ENCODE measurements at places on chromosomes 16 and 17.
A peak's percentile ranks its signal among the peaks of the same experiment; 100 is the strongest.

- no peaks in the 10 kb centered on the region for H3K27me3 ChIP-seq
- H3K36me3 ChIP-seq: no peaks in the 10 kb centered on the region
- no peak overlapping the region for H3K4me3 ChIP-seq
- H3K4me1 ChIP-seq: peaks cover 10% of the 10 kb centered on the region
- no peak for DNase-seq
Observed at GRCh38 chr16:67683767-67684166, 17.2 kb downstream of the C16orf86 start.

DNA sequence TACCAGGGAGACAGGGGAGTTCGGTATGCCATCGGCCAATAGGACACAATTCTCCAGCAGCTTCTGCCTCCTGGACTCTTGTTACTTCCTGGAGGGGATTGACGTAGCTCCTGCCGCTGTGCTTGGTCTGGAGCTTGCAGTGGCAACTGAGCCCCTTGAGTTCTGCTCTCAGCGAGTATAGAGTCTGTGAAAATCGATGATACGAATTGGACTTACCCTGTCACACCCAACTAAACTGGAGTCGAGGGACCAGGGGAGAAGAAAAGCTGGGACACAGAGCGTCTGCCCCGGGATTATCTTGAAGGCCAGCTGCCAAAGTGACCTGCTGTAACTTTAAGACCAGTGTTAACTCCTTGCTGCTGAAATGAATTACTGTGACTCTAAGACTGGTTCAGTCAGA, 22.2 kb downstream of the SEC14L1 start:
- H3K36me3 ChIP-seq: no peaks in the 10 kb centered on the region
- H3K27me3 ChIP-seq: no peaks in the 10 kb centered on the region

DNA sequence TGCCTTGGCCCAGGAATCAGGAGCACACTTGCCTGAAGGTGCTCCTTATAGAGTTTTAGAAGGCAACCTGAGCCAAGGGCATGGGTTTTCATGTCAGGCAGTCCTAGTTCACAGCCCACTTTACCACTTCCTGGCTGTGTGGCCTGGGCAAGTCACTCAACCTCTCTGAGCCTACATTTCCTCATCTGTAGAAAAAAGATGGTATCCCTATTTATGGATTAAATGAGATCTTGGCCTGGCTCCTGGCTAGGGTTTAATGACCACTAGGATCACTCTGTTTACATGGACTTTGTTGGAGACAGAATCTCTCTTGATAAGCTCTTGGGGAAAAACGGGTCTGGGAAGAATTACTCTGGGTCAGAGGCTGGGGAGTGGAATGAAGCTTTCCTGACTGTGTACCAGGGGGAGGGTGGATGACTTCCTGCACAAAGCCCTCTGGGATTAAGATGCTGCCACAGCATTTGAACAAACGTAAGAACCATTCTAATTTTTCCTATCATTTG, 2.3 kb downstream of the MT2A start:
- H3K27me3 ChIP-seq: no peaks in the 10 kb centered on the region
- no peak for DNase-seq
- no peaks in the 10 kb centered on the region for H3K36me3 ChIP-seq
- H3K4me1 ChIP-seq: peaks cover 36% of the 10 kb centered on the region
- peak overlapping the region; percentile 72 for H3K4me3 ChIP-seq
- H3K27ac ChIP-seq: peak overlapping the region; percentile 82

GRCh38 chr16:23557779-23558702, 514 bp downstream of the UBFD1 start:
- H3K27ac ChIP-seq: peak overlapping the region; percentile 80
- H3K4me3 ChIP-seq: peak overlapping the region; percentile 78
- H3K27me3 ChIP-seq: no peaks in the 10 kb centered on the region
- DNase-seq: no peak
- H3K4me1 ChIP-seq: peaks cover 13% of the 10 kb centered on the region
- peaks cover 15% of the 10 kb centered on the region for H3K36me3 ChIP-seq

DNA sequence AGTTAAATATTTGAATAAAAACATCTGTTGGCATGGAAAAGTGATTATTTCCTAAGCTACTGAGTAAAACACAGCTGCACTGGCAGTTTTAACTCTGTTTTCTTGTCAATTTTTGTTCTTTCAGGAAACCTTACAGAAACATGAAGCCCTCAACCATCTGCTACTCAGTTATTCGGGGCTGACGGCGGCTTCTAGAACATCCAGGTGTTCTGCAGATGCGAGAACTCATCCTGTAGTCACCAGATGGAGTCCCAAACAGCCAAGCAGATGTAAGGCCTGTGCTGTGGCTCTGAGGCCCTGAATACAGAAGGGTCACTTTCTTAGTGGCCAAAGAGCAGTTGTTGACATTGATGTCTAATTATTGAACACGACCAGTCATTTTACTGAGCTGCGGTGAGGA, 15.5 kb downstream of the ARSG start:
- no peak overlapping the region for H3K4me3 ChIP-seq
- no peaks in the 10 kb centered on the region for H3K36me3 ChIP-seq
- H3K4me1 ChIP-seq: peaks cover 6% of the 10 kb centered on the region
- no peak for DNase-seq

- H3K4me3 ChIP-seq: peak overlapping the region; percentile 69
- H3K27ac ChIP-seq: no peak overlapping the region
Observed at GRCh38 chr17:5468075-5468473, 708 bp downstream of the DHX33 start.

GRCh38 chr17:76753061-76753961, 15.4 kb downstream of the MFSD11 start:
- H3K36me3 ChIP-seq: peaks cover 6% of the 10 kb centered on the region
- DNase-seq: no peak
- no peaks in the 10 kb centered on the region for H3K27me3 ChIP-seq
- H3K27ac ChIP-seq: peak overlapping the region; percentile 80
- peak overlapping the region; percentile 50 for H3K4me3 ChIP-seq

GRCh38 chr16:19169082-19169639, 1.1 kb downstream of the SYT17 start:
- no peaks in the 10 kb centered on the region for H3K36me3 ChIP-seq
- no peaks in the 10 kb centered on the region for H3K27me3 ChIP-seq
- no peak overlapping the region for H3K27ac ChIP-seq
- DNase-seq: no peak

DNA sequence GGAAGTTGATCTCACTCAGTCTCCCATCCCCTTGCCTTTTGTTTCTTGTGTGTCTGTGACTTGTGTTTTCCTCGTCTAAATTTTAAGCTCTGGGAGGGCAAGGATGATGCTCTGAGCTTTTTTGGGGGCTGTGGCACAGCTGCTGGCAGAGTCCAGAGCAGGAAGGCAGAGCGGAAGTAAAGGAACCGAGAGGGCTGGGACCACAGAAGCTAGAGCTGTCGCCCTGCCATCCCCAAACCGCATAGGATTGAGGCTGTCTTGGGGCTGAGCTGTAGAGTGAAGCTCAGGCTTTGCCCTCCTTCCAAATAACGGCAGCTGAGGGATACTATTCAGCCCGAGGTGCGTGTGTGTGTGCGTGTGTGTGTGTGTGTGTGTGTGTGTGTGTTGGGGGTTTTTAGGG, 3.8 kb upstream of the DNAH2 start:
- H3K27me3 ChIP-seq: peaks cover 28% of the 10 kb centered on the region
- H3K4me1 ChIP-seq: peaks cover 18% of the 10 kb centered on the region
- no peak overlapping the region for H3K27ac ChIP-seq
- H3K4me3 ChIP-seq: no peak overlapping the region

DNA sequence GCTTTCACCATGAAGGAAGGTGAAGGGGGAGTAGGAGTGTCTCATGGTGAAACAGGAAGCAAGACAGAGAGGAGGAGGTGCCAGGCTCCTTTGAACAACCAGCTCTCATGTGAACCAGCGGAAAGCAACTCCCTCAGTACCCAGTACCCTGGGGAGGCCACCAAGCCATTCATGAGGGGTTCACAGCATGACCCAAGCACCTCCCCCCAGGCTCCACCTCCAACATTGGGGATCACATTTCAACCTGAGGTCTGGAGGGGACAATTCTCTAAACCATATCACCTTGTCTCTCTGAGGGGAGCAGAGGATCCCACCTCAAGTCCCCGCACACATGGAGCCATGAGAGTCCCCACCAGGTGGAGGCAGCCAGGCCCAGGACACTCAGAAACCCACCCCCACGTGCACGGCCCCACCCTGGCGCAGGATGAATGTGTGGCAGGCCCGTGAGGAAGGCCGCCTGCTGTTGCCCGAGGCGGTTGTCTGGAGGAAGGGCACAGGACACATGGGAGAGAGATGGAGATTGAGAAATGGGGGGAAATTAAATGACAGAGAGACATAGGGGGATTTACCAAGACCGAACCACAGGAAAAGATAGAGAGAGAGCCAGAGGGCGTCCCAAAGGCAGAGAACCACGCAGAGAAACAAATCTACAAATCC, 85.9 kb downstream of the TMEM132E start:
- no peak for DNase-seq
- H3K4me1 ChIP-seq: no peaks in the 10 kb centered on the region
- H3K27me3 ChIP-seq: no peaks in the 10 kb centered on the region
- H3K27ac ChIP-seq: no peak overlapping the region
- no peaks in the 10 kb centered on the region for H3K36me3 ChIP-seq

GRCh38 chr16:29198231-29198630, 208.3 kb downstream of the NPIPB11 start:
- H3K36me3 ChIP-seq: no peaks in the 10 kb centered on the region

GRCh38 chr16:8967132-8967821, 3.6 kb upstream of the USP7 start:
- H3K4me3 ChIP-seq: no peak overlapping the region
- peaks cover 2% of the 10 kb centered on the region for H3K4me1 ChIP-seq
- no peak for DNase-seq
- H3K27ac ChIP-seq: no peak overlapping the region

GRCh38 chr17:27217631-27218030, 76.3 kb upstream of the WSB1 start:
- H3K4me3 ChIP-seq: no peak overlapping the region
- H3K36me3 ChIP-seq: no peaks in the 10 kb centered on the region
- H3K27ac ChIP-seq: no peak overlapping the region

DNA sequence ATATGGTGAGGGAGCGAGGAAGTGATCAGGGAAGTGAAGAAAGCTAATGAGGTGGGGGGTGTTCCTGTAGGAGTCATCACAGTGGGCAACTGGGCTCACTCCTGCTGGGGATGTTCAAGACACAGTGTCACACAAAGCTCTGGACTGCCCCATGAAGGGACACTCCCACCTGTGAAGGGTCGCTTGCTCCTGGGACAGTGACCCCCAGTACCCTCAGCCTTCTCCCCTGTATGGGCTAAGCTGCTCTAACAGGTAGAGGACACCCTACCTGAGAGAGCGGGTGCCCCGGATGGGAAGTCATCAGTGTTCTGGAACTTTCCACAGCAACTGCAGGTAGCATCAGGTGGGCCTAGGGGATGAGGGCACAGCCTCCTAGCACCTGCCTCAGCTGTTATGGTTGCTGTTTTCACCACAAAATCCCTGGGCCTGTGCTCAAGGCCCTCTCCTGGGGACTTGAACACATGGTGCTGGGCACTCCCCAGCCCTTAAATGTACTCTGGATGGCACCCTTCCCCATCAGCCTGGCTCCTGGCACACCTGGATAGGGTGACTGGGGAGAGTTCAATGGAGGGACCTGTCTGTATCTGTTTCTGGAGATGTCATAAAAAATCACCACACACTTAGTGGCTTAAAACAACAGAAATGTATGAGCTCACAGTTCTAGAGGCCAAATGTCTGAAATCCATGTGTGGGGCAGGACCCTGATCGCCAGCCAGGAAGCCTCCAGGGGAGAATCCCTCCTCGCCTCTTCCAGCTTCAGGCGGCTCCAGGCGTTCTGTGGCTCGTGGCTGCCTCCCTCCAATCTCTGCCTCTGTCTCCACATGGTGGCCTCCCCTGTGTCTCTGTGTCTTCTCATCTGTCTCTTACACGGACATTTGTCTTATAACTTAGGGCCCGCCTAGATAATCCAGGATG, 104.0 kb upstream of the CDH5 start:
- H3K4me1 ChIP-seq: no peaks in the 10 kb centered on the region
- DNase-seq: no peak
- no peaks in the 10 kb centered on the region for H3K36me3 ChIP-seq

GRCh38 chr17:40810494-40810893, 10.7 kb upstream of the KRT28 start:
- no peaks in the 10 kb centered on the region for H3K4me1 ChIP-seq
- DNase-seq: no peak
- peaks cover 7% of the 10 kb centered on the region for H3K27me3 ChIP-seq
- no peak overlapping the region for H3K4me3 ChIP-seq
- no peak overlapping the region for H3K27ac ChIP-seq
- no peaks in the 10 kb centered on the region for H3K36me3 ChIP-seq

- peaks cover 8% of the 10 kb centered on the region for H3K4me1 ChIP-seq
- H3K4me3 ChIP-seq: peak overlapping the region; percentile 98
- no peak for DNase-seq
- peak overlapping the region; percentile 66 for H3K27ac ChIP-seq
Observed at GRCh38 chr17:30290696-30291542, 825 bp downstream of the BLMH start.

DNA sequence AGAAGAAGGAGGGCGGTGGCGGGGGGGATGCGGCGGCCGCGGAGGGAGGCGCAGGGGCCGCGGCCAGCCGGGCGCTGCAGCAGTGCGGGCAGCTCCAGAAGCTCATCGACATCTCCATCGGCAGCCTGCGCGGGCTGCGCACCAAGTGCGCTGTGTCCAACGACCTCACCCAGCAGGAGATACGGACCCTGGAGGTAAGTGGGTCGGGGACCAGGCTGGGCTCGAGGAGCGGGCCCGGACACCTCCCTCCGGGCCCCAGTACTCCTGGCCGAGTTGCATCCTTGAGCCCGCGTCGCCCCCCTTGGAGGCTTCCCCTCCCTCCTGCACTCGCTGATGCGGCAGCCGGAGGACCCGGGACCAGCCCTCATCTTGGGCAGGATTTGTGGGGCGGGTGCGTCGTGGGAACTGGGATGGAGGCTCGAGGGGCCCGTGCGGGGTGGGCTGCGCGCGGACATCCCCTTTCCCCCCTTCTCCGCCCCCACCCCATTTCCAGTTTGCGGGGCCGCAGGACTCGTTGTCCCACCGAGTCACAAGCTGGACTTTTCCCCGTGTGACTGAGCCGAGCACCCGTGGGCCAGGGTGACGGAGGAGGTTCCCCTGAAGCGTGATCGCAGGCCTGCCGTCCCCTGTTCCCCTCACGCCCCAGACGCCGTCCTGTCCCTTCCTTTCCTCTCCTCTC, 572 bp downstream of the KSR1 start:
- H3K4me3 ChIP-seq: peak overlapping the region; percentile 79
- H3K4me1 ChIP-seq: peaks cover 17% of the 10 kb centered on the region
- peak overlapping the region; percentile 74 for H3K27ac ChIP-seq
- no peaks in the 10 kb centered on the region for H3K27me3 ChIP-seq

GRCh38 chr17:63387656-63388340, 58.3 kb downstream of the CYB561 start:
- H3K36me3 ChIP-seq: peaks cover 7% of the 10 kb centered on the region
- no peak overlapping the region for H3K27ac ChIP-seq
- no peak for DNase-seq
- no peaks in the 10 kb centered on the region for H3K27me3 ChIP-seq
- no peaks in the 10 kb centered on the region for H3K4me1 ChIP-seq

DNA sequence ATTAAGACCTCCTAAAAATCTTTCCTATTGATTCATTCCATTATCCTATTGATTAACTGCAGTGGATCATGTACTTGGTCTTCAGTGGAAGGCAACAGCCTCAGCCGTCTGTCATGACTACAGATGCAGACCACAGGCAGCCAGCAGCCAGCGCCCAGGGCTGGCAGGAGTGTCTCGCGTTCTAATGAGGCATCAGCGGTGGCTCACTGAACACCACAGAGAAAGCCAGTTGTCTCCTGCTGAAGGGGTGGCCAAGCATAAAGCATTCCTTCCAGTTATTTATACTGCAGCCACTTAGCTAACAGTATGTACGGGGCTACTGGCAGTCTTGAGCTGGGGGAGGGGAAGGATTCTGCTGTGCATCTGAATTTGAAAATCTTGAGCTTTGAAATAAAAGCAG, 214.3 kb downstream of the IRX3 start:
- no peak overlapping the region for H3K27ac ChIP-seq
- H3K36me3 ChIP-seq: no peaks in the 10 kb centered on the region
- no peaks in the 10 kb centered on the region for H3K27me3 ChIP-seq
- H3K4me1 ChIP-seq: no peaks in the 10 kb centered on the region

Measured in effector memory CD4-positive, alpha-beta T cell (primary cell).